NCI-H510A (cell line): ENCODE measurements at places on chromosomes 13 and 19.
A peak's percentile ranks its signal among the peaks of the same experiment; 100 is the strongest.

DNA sequence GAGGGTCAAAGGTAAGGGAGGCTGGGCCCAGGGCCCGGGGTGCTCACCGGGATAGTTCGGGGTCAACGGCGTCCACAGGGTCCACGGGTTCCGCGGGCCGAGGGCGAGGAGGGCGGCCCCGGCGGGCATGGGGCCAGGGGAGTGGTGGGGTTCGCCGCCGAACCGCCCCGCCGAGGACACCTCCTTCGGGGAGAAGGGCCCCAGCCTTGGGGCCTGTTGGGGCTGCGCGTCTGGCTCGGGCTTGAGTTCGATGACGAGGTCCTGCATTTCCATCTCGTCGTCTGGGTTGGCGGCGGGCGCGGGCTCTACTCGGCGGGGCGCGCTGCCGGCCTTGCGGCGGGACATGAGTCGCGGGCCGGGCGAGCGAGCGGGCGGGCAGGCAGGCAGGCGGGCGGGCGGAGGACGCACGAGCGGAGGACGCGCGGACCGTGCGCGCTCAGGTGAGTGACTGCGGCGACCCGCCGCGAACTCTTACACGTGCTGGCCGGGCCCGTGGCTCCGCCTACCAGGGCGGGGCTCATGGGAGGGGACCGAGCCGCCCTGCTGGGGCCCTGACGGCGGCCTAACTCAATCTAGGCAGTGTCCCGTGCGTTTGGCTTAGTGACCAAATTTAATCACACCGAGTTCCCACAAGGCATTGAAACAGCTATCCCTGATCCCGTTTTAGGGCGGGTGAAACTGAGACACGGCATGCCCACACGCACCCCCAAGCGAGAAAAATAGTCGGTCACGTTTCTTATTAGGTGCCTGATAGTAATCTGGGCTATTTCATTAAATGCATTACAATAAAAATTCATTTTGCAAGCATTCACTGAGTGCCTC lies at the start of gene ZNF296:
Gene ZNF296, minus strand, starts transcription at position 450 of the 822 bp plus-strand sequence. Its CDS starts 105 bp downstream, at position 345.
- DNase-seq, result peak; percentile 79

GRCh38 chr19:5452594-5453565 lies 2.3 kb upstream of the ZNRF4 start:
- DNase-seq, result no peak

DNA sequence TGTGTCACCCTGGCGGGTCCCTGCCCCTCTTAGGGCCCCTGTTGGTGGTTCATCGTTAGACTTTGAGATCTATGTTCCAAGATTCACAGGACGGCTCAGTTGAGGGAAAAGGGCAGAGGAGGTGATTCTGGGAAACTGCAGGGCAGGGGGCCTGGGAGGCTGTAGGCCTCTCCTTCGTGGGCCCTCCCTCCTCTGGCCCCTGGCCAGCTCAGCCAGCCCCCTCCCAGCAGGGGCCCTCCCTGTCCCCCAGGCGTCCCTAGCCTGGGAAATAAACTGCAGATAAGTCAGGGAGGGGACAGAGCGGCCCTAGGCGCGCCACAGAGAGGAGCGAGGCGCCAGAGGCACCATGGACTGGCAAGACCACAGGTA lies 6.5 kb downstream of the HIF3A start:
- DNase-seq, result no peak

DNA sequence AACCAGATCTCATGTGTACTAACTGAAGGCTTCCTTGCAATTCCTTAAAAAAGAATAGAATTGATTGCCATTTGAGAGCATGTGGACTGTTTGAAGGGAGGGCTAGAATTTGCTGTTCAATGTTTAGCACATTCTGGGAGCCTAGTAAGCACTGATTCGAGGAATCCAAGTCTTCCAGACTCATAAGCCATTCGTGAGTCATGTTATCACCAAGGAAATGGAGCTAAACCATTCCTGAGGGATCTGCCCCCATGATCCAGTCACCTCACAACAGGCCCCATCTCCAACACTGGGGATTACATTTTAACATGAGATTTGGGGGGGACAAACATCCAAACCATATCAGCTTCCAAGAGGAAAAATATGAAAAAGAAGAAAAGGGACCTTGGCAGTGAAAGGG lies 276.4 kb downstream of the KCNRG start:
- no peak for DNase-seq

DNA sequence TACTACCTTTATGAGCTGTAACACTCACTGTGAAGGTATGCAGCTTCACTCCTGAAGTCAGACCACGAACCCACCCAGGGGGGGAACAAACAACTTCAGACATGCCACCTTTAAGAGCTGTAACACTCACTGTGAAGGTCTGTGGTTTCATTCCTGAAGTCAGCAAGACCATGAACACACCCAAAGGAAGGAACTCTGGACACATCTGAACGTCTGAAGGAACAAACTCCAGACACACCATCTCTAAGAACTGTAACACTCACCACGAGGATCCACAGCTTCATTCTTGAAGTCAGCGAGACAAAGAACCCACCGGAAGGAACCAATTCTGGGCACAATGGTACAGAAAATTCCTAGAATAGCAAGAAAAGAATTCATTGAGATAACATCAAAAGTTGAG lies 1796.5 kb upstream of the MIR17HG start:
- no peak for DNase-seq

GRCh38 chr13:45949161-45949560 lies 97.6 kb upstream of the SIAH3 start:
- no peak for DNase-seq

DNA sequence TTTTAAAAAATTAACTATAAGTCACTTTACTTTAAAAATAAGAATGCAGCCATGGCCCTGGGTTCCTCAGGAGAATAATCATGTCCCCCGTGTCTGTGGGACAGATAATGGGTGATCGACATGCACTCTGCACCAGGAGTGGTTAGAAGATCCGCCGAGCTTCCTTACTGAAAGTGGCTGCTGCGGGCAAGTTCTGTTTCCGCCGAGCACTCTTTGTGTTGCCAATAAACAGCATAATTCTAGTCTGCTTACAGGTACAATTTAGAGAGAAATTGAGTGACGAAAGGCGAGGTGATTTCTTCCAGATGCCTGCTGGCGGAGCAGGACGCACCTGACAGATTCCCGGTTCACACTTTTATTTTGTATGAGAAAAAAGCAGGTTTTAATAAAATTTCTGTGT lies 139.0 kb downstream of the SOX1 start:
- no peak for DNase-seq

DNA sequence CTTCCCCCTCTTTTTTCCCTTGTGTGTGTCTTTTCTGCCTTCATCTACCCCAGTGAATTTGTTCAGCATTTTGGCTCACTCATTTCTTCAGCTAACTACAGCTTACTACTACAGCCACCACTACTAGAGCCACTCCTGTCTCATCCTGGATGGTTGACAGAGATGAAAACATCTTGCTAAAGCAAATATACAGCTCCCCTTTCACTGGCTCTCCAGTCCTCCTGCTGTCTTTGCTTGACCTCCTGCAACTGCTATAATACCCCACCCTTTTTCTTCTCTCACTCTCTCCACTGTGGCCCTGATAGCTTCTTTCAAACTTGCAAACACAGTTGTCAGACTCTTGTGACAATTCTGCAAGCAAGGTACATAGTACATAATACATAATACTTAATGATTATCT lies 523.6 kb downstream of the DCT start:
- no peak for DNase-seq

DNA sequence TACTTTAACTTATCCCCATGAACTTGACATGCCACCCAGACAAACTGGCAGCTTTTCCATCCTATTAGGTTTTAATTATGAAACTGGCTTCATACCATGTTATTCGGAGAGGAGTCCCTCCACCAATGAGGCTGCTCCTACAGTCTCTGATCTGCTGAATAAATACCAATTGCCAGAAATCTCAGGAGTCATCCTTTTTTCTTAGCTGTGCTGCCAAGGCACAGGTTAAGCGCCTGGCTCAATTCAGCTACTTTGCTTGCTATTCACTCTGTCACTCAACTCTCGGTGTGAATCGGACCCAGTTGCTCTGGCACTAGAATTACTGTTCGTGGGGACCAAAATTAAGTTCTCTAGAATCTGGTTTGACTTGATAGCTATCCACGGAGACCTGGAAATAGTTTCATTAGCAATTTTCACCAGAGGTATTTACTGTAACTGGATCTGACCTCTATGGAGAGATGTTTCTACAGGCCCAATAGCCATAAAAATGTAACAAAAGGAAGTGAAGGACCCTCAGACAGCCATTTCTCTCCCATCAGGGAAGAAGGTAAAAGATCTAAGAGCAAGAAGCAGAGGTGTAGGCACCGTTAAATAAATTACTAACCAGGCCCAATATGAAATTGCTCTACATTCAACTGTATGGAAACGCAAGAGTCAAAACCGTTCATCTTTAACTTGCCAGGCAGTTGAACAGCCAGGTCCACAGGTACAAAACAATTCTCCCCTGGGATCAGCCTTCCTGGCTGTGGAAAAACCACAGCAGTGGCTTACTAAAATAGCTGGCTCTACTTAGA lies 5.4 kb downstream of the ZC3H4 start:
- no peak for DNase-seq

GRCh38 chr19:28948566-28948965 lies 264.4 kb downstream of the UQCRFS1 start:
- DNase-seq, result no peak

GRCh38 chr13:51769455-51770127 lies 34.4 kb downstream of the DHRS12 start:
- no peak for DNase-seq

GRCh38 chr19:27741236-27741635 lies 1471.7 kb downstream of the UQCRFS1 start:
- DNase-seq, result no peak

GRCh38 chr13:21834521-21834920 lies 163.6 kb downstream of the FGF9 start:
- DNase-seq, result no peak

DNA sequence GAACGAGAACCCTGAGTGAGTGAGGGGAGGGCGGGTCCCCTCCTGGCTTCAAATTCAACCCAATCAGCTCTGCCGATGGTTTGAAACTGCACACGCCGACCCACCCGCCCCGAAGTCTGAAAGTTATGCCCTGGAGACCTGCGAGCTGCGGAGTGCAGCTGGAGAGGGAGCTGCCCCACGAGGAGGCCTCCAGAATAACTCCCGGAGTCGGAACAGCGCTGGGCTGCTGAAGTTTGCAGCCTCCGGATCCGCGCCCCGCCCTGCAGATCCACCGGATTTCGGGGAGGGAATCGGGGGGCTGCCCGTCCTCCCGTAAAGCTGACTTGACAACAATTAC lies 7.0 kb downstream of the POU4F1 start:
- DNase-seq, result no peak

DNA sequence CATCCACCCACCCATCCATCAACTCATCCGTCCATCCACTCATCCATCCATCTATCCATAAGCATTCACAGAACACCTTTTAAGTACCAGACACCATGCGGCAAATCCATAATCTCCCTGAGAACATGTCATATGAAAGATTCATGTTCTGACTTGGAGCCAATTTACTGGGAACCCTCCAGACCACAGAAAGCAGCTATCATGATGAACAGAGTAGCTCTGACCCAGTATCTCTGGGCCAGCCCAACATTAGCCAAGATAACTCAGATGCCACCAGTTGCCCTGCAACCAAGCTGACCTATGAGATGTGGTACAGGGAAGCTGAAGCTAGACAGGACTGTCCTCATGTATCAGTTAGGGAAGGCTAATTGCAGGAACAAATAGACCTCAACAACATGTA lies 51.3 kb downstream of the ALOX5AP start:
- DNase-seq, result no peak

GRCh38 chr13:67296511-67296910 lies 66.4 kb upstream of the PCDH9 start:
- no peak for DNase-seq

DNA sequence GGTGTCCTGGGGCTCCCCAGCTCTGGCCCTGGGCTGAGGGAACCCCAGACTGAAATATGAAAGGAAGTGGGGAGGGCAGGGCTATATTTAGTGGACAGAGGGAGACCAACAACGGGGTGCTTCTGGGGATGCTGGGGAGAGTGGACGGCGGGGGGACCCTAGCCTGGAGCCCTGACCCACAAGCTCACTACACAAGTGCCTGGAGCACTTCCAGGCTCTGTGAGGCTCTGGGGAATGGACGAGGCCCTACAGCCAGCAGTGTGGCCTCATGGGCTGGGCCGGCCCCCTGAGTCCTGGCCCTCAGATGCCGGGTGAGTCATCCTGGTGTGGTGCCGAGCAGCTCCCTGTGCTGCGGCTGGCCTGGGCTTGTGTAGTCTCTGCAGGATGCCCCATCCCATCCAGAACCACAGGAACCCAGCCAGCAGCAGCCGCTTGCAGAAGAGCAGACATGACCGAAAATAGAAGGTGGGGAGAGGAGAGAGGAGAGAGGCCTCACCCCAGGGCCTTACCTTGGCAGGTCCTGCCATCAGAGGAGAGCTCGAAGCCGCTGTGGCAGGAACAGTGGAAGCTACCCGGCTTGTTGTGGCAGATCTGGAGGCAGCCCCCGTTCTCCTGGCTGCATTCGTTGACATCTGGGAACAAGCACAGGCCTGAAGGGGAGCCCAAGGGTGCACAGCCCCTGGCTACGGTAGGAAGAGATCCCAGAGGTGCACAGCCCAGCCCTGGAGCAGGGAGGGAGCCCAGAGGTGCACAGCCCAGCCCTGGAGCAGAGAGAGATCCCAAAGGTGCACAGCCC lies 26.1 kb downstream of the GAS6 start:
- DNase-seq, result peak; percentile 71

DNA sequence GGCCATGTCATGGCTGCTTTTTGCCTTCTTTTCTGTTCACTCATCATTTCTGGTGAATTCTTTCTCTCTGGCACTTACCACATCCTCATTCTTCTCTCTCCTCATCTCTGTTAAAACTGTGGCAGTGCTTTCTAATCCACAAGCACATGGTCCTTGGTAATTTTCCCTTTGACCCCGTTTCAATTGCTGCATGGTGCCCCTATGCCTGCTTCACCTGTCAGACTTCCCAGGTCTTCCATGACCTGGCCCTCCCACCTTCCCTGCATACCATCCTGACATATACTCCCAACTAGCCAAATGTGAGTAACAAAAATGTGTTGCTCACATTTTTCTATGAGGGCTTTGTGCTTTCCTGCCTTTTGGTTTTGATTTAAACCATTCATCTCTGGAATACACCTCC lies 286.5 kb downstream of the MTUS2 start:
- no peak for DNase-seq

- no peak for DNase-seq
These were observed 32.6 kb downstream of the UBL3 start for GRCh38 chr13:29817604-29818378.

- no peak for DNase-seq
These were observed 31.0 kb upstream of the SLC1A6 start for GRCh38 chr19:15010501-15011300.

- DNase-seq, result peak; percentile 96
These were observed at the start of gene ZNF846 for GRCh38 chr19:9768175-9769112. TSS of gene ZNF846 (minus strand) at chr19:9768738. CDS start at chr19:9764950, 3,788 bp downstream.

DNA sequence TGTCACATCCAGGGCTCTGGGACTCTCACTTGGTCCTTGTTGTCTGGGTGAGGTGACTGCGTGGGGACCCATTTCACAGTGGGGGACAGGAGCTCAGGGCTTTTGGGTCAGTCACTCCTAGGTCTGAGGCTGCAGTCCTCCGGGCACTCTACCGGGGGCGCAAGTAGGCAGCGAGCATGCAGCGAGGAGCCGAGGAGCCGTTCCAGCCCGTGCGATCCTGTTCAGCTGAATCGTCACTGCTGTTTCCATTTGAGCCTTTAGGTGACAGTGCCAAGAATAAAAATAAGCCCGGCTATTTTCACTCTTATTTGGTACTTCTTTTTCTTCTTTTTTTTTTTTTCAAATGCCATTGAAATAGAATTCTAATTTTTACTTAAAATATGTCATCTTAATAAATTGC lies 126.5 kb downstream of the ZNF536 start:
- DNase-seq, result no peak

GRCh38 chr13:41515491-41516139 lies 58.3 kb downstream of the RGCC start:
- DNase-seq, result no peak
